RKO (cell line): ENCODE measurements at places on chromosomes 13 and 19.

- no peak for DNase-seq
Measured at GRCh38 chr13:43657485-43657884, 129.3 kb downstream of the ENOX1 start.

DNA sequence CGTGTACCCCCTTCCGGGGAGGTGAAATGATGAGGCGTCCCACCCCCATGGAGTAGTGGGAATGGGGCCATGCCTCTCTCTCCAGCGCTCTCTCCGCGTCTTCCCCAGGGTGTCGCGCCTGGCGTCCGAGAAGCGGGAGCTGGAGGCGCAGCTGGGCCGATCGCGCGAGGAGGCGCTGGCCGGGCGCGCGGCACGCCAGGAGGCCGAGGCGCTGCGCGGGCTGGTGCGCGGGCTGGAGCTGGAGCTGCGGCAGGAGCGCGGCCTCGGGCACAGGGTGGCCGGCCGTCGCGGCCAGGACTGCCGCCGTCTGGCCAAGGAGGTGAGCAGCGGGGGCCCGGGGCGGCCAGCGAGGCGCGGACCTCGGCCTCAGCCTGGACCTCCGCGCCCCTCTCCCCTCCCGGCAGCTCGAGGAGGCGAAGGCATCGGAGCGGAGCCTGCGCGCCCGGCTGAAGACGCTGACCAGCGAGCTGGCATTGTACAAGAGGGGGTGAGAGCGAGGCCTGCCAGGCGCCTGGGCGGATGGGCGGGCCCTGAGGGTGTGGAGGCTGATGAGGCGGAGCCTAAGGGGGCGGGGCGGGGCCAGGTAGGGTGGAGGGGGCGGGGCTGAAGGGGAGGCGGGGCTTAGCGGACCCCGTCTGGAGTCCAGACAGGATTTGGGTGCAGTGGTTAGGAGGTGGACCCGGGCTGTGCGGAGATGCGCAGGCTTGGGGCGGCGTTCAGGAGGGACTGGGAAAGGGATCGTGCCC, 7.7 kb downstream of the PGLYRP1 start:
- peak; percentile 84 for DNase-seq

- no peak for DNase-seq
Measured at GRCh38 chr13:73943137-73943964, 190.9 kb downstream of the KLF12 start.

GRCh38 chr13:66506051-66506777, 723.9 kb downstream of the PCDH9 start:
- DNase-seq: no peak

DNA sequence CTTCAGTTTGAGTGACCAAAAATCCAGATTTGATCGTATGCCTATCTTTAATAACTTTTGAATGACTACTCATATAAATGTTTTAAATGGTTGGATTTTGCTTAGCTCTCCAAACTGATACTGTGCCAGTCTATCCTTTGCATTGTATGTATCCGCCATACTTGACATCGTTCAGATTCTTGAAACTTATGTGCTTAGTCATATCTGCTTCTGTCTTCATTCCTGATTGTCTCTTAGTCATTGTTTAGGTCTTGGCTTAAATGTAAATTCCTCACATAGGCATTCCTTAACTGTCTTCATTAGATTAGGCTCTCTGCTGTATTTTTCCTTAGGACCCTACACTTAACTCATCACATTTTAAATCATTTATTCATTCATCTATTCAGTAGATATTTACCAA, 126.0 kb downstream of the PCCA start:
- no peak for DNase-seq

DNA sequence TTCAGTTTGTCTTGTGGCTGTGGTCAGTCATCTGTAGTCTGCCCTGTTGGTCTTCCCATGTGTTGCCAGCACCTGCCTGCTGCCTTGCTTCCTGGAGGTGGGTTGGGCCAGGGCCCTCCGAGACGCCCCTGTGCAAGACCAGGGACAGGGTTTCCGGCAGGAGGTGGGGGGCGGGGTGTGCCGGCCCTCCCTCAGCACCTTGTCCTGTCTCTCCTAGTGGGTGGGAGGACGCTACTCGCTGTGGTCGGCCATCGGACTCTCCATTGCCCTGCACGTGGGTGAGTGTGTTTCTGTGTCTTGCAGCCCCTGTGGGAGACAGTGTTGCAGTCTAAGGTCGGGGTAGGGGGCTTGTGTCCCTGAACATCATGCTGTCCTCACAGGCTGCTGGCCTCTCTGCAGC, 11.2 kb upstream of the PDCD2L start:
- DNase-seq: no peak

GRCh38 chr13:76832258-76832988, 53.8 kb downstream of the KCTD12 start:
- no peak for DNase-seq

DNA sequence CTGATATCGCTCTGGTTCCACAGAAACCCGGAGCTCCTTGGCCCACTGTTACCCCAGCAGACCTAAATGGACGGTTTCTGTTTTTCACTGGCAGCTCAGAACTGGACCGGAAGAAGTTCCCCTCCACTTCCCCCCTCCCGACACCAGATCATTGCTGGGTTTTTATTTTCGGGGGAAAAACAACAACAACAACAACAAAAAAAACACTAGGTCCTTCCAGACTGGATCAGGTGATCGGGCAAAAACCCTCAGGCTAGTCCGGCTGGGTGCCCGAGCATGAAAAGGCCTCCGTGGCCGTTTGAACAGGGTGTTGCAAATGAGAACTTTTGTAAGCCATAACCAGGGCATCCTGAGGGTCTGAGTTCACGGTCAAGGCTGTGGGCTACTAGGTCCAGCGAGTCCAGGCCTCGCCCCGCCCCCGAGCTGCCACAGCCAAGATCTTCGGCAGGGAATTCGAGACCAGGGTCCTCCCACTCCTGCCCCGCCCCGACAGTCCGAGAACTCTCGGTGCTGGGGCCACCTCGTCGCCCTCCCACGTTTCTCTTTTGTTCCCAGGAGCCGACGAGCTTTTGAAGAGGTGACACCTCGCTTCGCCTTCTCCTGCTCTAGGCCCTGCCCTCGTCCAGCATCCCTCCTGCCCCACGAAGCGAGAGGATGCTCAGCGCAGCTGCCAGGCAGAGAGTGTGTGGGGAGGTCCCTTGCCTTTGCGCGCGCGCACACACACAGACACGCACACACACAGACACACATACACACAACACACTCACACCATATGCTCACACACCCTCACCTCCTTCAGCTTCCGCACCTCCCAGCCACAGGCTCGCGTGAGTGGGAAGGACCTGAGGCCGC, 8.8 kb downstream of the ZIC2 start:
- DNase-seq: no peak

DNA sequence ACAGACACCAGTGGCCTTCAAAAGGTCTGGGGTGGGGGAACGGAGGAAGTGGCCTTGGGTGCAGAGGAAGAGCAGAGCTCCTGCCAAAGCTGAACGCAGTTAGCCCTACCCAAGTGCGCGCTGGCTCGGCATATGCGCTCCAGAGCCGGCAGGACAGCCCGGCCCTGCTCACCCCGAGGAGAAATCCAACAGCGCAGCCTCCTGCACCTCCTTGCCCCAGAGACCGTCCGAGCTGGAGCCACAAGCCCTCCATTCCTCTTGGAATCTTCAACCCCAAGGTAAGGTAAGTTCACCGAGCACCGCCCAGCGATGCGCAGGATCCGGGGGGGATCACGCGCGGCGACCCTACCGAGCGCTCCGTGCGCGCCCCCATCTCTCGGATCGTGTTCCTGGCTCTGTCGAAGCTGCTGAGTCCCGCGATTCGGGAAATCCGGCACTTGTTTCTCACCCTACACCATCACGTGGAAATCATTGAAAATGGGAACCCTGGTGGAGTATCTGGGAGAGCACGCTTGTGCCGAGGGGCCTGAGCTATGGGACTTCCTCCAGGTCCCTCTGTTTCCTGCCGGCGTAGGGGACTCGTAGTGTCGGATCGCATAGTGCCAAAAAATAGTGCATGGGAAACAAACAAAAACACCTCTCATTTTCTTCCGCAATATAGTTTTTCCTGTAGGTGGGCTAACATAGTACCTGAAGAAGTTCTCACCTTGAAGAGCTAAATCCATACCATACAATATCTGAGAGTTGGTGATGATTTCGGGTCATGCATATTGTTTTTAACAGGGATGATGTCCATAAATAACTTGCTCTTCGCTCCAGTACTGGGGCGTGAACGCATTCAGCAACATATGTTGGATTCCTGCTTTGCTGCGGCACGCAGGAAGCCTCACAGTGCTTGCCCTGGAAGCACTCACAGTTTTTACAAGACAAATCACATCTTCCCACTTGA, 9.3 kb downstream of the PDX1 start:
- no peak for DNase-seq

- no peak for DNase-seq
Measured at GRCh38 chr19:47561440-47562057, 11.4 kb downstream of the ZNF541 start.

GRCh38 chr13:110698689-110699088, 7.2 kb downstream of the CARS2 start:
- DNase-seq: no peak

- DNase-seq: no peak
Measured at GRCh38 chr13:97015661-97016350, 21.5 kb upstream of the OXGR1 start.

DNA sequence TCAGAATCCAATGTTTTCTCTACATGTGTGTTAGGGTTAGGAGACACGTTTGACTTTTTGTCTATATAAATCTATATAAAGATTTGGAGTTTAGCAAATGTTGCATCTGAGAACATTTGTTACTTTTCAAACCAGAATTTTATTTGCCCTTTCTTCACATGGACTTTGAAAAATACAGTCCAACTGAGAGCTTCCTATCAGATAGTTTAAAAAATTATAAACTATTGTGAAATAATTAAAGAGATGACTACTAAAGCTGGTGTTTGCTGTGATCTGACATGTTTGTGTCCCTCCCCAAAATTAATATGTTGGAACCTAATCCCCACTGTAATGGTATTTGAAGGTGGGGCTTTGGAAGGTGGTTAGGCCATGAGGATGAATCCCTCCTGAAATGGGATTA, 297.1 kb downstream of the ITGBL1 start:
- no peak for DNase-seq

GRCh38 chr19:30865511-30865910, 483.7 kb downstream of the TSHZ3 start:
- no peak for DNase-seq
